ENCODE measurements at places on chromosomes 3 and 15.

DNA sequence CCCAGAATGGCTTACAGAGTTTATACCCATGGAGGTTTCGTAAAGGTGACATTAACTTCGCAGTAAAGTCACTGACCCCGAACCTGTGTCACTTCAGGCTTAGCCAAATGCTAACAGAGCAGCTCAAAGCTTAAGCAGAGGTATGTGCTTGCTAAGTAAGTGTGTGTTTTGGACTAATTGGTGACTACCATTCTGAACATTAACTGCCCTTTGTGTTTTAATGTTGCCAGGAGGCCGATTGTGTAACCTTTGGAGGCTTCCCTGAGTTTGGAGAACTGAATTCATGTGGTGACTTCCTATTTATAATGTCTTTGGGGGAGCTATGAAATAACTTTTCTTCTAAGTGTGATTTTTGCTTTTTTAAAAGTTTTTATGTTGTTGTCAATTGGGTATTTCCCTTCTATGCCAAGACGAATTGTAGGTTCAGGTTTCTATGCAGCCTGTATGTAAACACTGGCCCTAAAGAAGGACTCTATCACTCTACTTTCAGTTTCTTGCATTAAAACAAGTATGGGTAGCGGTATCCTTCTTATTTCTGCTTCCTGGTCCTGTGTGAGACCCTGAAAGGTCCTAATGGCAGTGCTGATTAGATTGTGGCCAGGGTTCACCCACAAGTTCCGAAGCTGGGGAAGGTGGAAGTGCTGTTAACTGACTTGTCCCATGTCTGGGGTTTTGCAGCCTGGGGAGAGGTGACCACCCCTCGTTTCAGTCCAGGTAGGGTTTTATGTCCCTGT lies 86.3 kb downstream of the IGF1R start:
- DNase-seq, result no peak

DNA sequence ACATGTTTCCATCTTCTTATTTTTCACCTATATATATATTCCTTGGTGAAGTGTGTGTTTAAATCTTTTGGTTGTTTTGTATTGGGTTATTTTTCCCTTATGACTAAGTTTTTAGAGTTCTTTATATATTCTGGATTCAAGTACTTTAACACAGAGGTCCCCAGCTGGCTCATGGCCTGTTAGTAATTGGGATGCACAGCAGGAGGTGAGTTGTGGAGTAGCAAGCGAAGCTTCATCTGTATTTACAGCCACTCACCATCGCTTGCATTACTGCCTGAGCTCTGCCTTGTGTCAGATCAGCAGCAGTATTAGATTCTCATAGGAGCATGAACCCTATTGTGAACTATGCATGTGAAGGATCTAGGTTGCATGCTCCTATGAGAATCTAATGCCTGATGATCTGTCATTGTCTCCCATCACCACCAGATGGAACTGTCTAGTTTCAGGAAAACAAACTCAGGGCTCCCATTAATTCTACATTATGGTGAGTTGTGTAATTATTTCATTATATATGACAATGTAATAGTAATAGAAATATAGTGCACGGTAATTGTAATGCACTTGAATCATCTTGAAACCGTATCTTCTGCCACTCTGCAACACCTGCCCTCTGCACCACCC lies 151.6 kb downstream of the RSRC1 start:
- no peak for DNase-seq

DNA sequence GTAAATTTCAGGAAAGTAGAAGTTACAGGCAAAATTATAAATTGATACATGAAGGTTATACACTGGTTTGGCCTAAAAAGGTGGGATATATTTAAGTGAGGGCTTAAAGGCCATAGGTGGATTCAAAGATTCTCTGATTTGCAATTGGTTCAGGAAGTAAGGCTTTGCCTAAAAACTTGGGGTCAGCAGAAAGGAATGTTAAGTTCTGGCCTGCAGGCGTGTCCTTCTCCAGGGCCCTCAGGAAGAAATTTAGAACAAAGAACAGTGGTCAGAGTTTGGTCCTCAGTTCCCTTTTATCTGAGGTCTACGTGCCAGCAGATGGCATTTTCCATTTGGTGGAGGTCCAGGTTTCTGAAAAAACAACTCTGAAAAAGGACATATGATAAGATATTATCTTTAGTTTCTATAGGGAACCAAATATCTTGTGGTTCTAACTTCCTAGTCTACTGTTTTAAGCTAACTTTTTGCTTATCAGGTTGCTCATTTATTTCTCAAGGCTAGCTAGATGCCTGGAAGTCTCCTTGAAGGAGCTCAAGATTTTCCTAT lies 40.5 kb downstream of the SCN11A start:
- no peak for DNase-seq

DNA sequence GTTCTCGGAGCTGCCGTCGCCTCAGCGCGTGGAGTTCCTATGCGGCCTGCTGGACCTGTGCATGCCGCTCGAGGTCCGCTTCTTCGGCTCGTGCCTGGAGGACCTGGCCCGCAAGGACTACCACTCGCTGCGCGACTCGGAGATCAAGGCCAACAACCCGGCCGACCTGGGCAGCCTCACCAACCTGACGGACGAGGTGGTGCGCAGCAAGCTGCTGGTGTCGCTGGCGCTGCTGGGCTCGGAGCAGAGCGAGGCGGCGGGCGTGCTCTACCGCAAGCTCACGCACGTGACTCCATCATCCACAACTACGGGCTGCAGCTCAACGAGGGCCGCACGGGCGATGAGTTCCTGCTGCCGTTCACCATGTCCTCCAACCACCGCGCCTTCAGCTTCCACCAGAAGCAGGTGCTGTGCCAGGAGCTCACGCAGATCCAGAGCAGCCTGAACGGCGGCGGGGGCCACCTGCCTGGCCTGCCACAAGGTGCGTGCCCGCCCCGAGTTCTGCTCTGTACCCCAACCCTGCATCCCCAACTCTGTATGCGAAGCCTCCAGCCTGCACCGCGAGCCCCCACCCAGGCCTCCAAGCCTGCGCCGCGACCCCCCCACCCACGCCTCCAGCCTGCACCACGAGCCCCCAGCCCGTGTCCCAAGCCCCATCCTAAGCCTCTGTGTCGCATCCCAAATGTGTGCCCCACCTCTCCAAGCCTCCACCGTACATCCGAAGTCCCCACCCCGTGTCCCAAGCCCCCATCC lies 178.2 kb downstream of the OR4M2 start:
- DNase-seq, result no peak

DNA sequence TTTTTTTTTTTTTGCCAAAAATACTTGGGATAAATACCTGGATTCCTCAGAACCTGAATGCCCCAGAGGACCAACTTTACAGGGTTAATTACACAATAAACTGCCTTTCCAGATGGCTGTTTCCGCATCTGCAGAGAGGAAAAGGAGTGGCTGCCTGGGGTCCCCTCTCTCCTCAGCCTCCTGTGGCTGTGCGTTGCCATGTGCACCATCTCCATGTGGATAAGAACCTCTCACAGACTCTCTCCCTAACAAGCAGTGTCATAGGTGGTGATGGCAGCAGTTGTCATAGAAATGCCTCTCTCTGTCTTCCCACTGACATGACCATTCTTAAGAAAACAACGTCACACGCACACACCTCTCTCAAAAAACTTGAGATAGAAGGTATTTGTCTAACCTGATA lies 179.4 kb downstream of the RPLP1 start:
- DNase-seq, result no peak

- no peak for DNase-seq
These were observed 77.5 kb downstream of the ATP10A start for GRCh38 chr15:25785641-25786025.

- DNase-seq, result no peak
These were observed 1.6 kb downstream of the CCR9 start for GRCh38 chr3:45887759-45888511.

DNA sequence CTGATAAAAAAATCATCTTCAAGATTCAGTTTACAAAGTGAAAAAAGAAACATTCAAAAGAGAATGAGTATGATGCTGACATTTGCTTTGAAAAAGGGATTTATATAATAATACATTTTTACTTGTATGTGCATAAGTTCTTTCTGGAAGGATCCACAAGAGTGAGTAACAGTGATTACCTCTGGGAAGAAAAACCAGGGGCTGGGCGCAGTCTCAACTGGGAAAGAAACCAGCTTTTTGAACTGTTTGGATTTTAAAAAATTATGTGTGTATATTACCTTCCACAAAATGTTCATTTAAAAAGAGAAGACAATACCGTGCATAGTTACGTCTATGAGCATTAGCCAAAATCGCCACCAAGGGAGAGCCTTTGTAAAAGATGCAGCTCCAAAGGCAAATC lies 1.3 kb downstream of the CLEC3B start:
- no peak for DNase-seq

- no peak for DNase-seq
These were observed 85.5 kb downstream of the LIPC start for GRCh38 chr15:58517252-58517681.

DNA sequence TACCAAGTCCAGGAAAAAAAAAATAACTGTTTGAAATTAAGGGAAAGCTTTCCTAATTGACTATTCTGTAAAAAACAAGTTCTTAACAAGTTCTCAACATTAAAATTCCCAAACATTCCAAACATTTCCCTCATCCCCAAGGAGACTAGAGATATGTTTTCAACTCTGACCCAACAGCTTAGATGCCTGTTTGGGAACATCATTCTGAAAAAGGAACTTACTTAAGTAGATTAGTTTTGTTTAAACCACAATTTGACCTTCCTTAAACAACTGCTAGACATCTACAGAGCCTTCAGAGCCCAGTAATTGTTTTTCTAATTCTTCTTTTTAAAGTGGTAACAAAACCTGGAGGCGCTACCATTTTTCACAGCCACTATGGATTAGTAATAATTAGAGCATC lies 12.8 kb downstream of the UBR1 start:
- DNase-seq, result no peak

GRCh38 chr15:66233487-66234415 lies 19.8 kb downstream of the MEGF11 start:
- DNase-seq, result no peak

DNA sequence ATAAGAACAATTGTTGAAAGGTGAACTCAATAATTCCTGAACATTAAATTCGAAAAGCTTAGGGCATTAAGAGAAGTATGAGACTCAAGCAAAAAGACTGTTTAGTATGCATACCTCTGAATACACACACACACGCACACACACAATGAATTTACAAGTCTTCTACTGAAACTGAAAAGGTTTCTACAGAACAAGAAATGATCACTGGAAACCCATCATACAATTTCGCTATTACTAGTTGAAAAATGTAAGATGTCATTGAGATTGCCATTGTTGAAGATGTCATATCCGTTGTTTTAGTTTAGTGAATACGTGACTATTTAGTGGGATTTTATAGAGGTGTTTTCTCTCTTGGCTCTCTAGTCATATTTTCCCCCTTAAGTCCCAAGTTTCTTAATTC lies 106.8 kb downstream of the FOXB1 start:
- no peak for DNase-seq

DNA sequence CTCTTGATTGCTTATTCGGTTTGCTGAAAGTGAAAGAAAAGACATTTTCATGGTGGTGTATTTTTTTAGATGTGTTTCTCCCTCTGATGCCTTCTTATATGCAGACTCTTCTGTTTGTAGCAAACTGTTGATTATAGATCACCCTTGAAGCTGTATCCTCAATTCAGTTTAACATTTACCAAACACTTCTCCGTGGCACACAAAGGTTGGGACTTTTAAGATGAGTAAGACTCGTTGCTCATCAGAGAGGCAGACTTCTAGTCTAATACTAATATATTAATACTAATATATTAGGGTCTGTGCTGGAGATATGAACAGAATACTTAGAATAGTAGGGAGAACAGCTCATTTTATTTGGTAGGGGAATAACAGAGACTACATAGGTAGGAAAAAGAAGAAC lies 32.8 kb downstream of the RASA2 start:
- DNase-seq, result no peak

- DNase-seq, result no peak
These were observed 24.9 kb downstream of the ALS2CL start for GRCh38 chr3:46668591-46668990.

GRCh38 chr3:90035643-90036042 lies 928.2 kb downstream of the EPHA3 start:
- no peak for DNase-seq

DNA sequence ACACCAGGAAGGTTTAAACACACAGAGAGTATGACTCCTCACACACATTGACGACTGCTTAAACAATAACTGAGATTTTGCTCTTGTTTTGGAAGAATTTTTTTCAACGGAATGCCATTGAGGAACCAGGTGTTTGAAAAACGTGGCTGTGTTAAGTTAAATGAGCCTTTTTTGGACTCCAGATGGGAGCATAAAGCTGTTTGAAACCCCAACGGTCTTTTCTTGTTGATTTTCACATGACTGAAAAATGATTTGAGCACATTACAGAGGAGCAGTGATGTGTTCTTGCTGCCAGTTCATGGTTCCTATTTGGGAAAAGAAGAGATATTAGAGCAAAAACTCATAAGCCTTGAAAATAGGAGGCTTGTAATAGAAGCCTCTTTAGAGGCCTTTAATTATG lies 97.8 kb upstream of the SELENOK start:
- no peak for DNase-seq

- no peak for DNase-seq
These were observed 2.3 kb upstream of the INSYN1 start for GRCh38 chr15:73755481-73755880.

- DNase-seq, result no peak
These were observed 61.0 kb downstream of the BOC start for GRCh38 chr3:113272385-113272779.

GRCh38 chr3:53820756-53821580 lies 25.3 kb downstream of the CHDH start:
- DNase-seq, result no peak

Data from hippocampal formation (tissue), 2 donors.